Stimulated activated CD8-positive, alpha-beta memory T cell treated with anti-CD3 and anti-CD28 coated beads, Interleukin-7, amount 100 ng/mL, for 48 hours (primary cell): ENCODE measurements at places on chromosomes 6 and 20.

- DNase-seq: no peak
Measured at GRCh38 chr6:20538131-20538662, 3.9 kb downstream of the CDKAL1 start.

- DNase-seq: no peak
Measured at GRCh38 chr20:10949930-10950783, 276.4 kb upstream of the JAG1 start.

DNA sequence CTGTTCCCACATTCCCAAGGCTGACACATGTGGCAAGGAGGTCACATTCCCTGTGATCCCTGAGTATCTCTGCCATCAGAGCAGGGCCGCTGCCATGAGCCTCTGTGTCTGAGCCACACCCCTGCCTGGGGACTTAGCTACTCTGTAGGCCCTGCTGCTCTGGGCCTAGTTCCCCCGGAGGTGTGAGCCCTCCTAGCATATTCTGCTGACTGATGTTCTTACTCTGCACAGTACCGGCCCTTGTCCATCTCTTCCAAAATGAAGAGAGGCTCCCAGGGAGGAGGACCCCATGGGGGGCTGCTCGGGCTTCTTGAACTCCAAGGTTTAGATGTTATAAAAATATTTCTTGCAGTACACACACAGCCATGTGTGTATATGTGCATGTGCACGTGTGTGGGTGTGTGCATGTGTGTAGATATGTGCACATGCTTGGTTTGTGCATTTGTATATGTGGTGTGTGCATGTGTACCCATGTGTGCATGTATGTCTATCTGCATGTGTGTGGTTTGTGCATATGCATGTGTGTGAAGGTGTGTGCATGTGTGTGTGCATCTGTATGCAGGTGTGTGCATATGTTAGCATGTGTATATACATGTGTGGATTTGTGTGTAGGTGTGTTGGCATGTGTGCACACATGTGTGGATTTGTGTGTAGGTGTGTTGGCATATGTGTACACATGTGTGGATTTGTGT lies 101.2 kb downstream of the ERMARD start:
- no peak for DNase-seq

DNA sequence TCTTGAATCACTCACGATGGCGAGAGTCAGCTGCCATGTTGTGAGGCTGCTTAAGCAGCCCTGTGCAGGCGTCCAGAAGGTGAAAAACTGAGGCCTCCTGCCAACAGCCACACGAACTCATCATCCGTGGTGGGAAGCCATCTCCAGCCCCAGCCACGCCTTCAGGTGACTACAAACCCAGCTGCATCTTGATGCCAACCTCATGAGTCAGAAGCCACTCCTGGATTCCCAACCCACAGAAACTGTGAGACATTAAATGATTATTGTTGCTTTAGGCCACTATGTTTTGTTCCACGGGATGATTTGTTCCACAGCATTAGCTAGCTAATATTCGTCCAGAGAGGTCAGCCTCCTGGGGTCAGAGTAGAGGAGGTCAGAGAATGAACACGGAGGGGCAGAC lies 80.5 kb downstream of the SNX5 start:
- no peak for DNase-seq

- DNase-seq: no peak
Measured at GRCh38 chr20:9412309-9412708, 102.1 kb upstream of the LAMP5 start.

DNA sequence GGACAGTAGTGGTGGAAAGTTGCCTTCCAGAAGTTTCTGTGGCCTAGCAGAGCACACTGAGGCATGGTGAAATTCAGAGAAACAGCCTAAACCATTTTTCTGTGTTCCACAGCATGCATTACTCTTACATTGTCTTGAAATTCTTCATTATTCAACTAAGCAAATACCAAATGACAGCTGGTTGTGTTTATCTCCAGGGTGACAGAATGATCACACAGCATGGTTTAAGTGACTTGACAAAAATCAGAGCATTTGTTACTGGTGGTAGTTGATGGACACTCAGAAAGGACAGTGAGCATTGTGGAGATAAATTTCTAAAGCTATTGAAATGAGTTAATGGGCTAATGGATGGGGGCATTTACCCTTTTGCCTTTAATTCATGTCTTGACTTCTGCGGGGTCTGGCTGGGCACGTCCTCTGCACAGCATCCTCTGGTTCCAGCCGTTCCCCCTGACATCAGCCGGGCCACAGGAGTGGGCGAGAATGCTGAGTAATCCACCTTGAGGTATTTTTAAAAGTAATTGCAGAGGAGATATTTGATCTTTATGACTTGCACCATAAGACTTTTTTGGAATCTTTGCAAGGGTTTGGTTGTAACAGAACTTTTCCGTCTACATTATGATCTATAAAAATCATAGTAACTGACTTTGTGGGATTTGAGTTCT lies 78.9 kb upstream of the SCP2D1 start:
- DNase-seq: no peak

- no peak for DNase-seq
Measured at GRCh38 chr6:166957087-166957804, 896 bp upstream of the RNASET2 start.

DNA sequence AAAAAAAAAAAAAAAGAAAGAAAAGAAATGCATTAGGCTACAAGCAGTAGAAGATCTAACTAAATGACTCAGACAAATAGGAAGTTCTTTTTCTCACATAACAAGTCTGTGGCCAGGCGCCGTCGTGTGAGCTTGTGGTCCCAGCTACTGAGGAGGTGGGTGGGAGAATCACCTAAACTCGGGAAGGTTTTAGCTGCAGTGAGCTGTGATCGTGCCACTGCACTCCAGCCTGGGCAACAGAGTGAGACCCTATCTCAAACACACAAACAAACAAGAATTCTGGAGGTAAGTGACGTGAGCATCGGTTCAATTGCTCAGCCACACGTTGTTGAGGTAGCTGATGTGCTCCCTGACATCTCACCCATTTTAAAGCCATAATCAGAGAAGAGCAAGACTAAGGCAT lies 37.9 kb upstream of the SLC23A2 start:
- DNase-seq: peak; percentile 11

GRCh38 chr20:57598060-57598459 lies 22.2 kb downstream of the ZBP1 start:
- no peak for DNase-seq

DNA sequence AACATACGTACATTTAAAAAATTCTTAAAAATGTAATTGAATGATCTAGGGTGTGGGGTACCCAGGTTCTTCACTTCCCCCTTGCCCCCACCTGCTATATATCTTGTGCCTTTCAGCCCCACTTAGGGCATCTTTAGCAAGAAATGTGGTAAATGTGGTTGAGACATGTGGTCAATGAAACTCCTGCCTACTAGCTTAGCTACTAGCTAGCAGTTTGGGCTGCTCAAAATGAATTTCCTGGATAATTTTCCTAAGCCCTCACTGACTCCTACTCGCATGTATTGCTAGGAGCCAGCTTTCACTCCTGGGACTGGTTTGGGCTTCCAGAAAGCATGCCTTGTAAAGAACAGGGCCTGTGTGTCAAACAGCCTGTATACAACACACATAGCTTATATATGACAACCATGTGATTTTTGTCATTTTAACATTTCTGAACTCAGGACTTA lies 257.3 kb downstream of the ATXN1 start:
- DNase-seq: no peak

DNA sequence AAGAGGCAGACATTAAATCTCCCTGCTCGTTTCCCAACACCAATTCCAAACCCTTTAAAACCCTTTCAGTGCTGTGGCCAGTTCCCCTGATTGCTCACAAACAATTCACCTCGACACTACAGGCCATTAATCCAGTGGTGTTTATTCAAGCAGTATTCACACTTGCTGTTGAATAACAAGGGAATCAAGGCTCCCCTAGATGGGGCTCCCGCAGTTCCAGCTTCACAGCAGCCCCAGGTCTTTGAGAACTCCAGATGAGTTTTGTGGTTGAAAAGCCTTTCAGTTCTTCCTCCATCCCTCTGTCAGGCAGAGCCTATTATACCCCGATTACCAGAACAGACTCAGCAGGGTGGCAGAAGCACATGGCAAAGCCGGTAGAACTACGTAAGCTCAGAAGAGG lies 36.2 kb downstream of the JAG1 start:
- no peak for DNase-seq

DNA sequence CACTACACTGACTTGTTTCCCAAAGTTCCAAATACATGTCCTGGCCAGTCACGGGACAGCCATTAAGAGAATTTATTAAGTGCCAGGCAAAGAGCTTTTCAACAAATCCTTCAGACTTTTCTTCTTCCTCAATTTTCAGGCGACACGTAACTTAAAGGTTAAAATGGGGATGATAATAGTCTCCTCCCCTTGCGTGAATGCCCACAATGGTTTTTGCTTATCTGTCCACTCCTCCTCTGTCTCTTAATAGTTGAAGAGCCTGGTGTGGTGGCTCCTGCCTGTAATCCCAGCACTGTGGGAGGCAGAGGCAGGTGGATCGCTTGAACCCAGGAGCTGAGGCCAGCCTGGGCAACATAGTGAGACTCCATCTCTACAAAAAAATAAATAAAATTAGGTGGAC lies 11.4 kb upstream of the PARD6B start:
- no peak for DNase-seq

DNA sequence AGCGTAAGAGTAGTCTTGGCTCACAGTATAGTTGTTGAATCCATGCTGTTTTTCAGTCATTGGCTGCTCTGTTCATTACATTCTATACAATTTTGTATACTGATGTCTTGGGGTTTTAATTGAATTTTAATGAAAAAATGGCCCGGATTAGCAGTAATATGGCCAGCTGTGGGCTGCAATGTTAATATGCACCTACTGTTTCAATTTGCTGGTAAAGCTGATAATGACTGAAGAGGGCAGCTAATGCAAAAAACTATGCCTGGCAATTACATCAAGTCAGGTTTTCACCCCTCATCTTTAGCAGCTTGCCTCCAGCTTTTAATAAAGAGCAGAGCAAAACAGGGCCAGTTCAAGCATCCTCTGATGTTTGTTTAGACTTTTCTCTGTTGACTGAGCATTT lies 394.5 kb downstream of the PLCB1 start:
- DNase-seq: no peak

- DNase-seq: no peak
Measured at GRCh38 chr6:131116321-131116720, 18.9 kb upstream of the AKAP7 start.

GRCh38 chr6:71721642-71722041 lies 164.7 kb upstream of the RIMS1 start:
- DNase-seq: no peak

DNA sequence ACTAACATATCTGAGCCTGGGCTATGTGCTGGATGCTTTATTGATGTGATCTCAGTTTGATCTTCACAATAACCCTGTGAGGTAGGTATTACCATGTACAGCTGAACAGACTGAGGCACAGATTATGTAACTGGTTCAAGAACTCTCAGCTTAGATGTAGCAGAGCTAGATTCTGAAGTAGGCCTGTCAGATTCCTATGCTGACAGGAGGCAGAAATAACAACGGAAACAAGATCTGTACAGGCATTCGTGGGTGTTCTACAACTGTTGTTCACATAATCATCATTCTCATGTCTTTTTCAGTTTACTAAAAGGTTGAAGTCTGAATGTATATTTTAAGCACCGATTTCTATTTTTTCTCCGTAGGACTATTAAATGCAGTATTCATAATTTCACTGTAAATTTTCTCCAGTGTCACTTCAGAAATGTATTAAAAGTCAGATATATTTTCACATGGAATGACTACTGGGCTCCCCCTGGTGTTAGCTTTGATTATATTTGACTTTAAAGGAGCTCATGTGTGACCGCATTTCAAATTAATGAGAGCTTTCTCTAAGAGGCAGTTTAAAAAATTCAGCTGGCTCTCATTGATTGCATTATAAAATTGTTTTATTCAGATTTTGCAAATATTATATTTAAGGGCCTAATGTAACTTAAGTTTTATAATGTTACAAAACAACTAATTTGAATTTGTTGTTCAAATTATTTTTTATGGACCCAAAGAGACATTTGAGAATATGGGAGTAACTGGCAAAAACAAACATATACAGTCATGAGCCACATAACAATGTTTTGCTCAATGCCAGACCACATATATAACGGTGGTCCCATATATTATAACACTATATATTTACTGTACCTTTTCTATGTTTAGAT lies 36.4 kb upstream of the SLC17A4 start:
- DNase-seq: no peak

- DNase-seq: no peak
Measured at GRCh38 chr20:51427651-51428291, 114.7 kb downstream of the NFATC2 start.

DNA sequence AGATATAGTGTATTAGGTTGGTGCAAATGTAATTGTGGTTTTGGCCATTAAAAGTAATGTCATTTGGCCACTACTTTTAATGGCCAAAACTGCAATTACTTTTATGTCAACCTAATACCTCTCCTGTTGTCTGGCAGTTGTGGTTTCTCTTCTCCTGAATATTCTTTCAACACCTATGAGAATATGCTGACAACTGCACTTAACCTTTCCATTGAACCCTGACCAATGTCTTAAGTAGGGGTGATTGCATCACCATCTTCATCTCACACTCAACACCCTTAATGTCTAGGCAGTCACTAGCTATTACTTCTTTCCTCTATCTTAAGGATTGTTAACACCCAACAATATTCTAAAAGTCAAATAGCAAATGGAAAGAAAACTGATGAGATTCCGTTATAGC lies 200.5 kb upstream of the HSF2 start:
- no peak for DNase-seq

DNA sequence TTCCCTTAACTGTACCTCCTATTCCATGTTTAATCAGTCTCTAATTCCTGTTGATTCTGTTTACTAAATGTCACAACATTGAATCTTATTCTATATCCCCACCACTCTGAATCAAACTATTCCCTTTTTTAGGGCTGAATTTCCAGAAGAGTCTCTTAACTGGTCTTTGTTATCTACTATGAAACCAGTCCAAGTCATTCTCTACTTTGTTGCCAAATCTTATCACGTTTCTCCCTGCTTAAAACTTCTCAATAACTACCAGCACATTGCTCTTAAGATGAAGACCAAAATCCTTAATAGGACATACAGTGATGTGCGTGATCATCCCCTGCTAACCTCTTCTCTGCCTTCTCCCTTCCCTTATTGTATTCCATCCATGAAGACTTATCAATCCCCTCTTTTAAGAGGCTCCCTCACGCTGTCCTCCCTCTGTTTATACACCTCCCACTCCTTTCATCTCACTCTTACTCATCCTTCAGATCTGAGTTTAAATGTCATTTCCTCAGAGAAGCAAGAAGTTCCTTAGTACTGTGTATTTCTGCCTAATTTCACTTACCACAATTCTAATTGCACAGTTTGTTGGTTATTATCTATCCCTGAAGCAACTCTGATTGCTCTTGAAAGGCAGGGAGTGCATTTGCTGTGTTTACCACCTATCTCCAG lies 143.0 kb upstream of the AHI1 start:
- DNase-seq: no peak

- no peak for DNase-seq
Measured at GRCh38 chr6:484746-485145, 93.2 kb downstream of the IRF4 start.

- no peak for DNase-seq
Measured at GRCh38 chr6:41074692-41075436, 2.1 kb downstream of the NFYA start.

- no peak for DNase-seq
Measured at GRCh38 chr6:90003941-90004340, 109.7 kb downstream of the GJA10 start.

- DNase-seq: no peak
Measured at GRCh38 chr6:83008626-83009025, 57.0 kb downstream of the UBE3D start.
